GM18507 (cell line): ENCODE measurements at places on chromosomes 16 and 17.
A peak's percentile ranks its signal among the peaks of the same experiment; 100 is the strongest.

GRCh38 chr16:77816293-77816692 lies 27.9 kb downstream of the VAT1L start:
- no peak for DNase-seq

DNA sequence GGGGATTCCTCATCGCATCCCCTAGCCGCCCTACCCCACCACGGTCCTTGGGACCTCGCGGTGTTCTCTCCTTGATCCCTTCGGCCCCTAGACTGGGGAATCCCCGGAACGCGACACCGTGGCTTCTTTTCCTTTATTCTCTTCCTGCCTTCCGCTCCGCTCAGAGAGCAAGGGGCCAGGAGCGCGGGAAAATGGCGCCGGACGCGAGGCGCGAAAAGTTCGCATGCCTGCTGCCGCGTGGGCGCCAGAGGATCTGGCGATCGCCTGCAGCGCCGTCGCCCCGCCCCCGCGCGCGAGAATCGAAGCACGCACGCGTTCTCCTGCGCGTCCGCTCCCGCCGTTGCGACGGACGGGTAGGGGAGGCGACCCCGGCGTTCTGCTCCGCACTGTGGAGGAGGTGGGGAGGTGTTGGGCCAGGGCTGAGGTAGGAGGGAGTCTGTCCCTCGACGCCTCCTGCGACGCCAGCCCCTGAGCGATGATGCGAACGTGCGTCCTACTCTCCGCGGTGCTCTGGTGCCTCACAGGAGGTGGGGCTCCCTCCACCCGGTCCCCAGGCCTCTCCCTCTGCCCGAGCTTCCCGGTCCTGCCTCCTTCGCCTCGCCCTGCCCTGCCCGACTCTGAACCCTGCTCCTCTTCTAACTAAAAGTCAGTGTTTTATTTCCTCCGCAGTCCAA lies at the start of gene ZPBP2:
Gene ZPBP2 (plus strand): TSS at position 323 of the 674 bp plus-strand sequence. CDS start 153 bp downstream, at position 476.
- DNase-seq = no peak

DNA sequence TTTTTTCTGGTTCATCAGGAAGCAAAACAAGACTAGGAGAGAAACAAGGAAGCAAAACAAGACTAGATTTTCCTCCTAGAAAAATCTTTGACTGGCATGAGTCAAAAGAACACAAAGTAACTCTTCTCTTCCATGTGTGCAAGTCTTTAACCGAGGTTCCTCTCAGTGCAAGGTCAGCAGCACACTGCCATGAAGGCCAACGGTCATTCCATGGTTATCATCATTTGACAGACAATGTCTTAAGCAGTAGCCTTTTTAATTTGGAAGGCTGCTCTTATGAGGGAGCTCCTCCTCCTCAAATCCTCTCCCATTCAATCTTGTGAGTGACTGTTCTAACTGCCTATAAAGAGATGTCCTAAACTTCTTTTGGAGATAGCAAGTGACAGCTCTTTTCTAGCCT lies 15.4 kb upstream of the DHRS13 start:
- DNase-seq = no peak

DNA sequence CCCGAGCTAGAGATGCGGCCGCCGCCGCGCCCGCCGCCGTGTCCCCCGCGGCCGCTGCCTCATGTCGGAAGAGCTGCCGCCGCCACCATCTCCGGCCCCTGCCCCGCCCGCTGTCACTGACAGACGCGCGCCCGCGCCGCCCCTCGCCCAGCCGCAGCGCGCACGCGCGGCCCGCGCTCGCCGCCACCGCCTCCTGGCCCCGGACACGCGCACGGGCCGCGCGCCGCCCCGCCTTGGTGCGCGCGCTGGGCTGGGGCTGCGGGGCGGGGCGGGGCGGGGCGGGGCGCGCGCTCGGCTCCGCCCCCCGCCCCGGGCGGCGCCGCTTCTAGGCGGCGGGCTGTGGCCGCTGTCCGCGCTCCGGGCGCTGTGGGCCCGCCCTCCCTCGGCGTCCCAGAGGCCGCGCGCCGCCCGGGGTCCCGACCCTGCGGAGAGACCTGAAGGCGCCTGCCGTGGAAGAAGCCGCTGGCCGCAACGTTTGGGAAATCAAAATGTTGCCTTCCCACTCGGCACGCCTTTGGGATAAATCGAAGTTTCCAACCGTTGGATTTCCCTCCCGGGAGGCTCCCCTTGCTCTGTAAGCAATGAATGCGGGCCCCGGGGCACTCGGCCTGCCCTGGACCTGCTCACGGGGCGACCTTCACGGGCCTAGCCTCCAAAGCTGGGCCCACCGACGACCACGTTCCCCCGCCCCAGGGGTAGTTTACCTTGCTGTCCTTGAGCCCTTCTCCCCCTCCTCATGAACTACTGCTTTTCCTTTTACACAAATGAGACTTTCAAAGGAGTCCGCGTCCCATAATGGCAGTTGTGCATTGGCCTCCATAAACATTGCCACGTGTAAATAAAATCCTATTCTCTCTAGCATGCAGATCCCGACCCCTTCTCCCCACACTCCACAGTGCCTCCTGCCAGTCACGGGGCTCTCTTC lies at the start of gene ADCY9:
Gene ADCY9 (minus strand): TSS at position 118 of the 925 bp plus-strand sequence. CDS start 1,000 bp downstream, outside the sequence.
- peak; percentile 89 for DNase-seq

- no peak for DNase-seq
These were observed 42.4 kb upstream of the ZNF629 start for GRCh38 chr16:30829130-30830071.

- DNase-seq = no peak
These were observed 26.0 kb upstream of the PRKCA start for GRCh38 chr17:66276328-66276937.

DNA sequence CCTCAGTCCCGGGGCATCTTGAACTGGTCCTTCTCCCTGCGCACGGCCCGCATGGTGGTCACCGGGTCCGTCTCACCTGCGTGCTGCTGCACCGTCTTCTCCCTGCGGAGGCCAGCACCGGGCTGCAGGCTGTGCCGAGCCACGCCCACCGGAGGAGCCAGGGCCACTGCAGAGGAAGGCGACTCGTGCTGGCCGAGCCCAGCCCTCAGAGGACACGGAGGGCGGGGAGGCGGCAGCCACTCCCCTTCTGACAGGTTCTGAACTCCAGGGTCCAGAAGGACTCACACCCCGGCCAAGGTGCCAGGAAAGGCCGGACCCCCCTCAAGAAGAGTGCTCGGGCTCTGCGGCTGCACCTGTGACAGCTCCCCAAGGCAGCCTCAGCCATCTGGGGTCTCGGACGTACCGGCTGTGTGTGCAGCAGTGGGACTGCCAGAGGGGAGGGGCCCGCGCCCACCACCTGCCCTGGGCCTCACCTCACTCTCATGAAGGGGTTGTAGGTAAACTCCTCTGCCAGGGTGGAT lies 15.8 kb upstream of the IGFALS start:
- no peak for DNase-seq

GRCh38 chr17:75633486-75634375 lies 497 bp downstream of the SMIM5 start:
- DNase-seq = peak; percentile 49

GRCh38 chr17:58050966-58051365 lies 32.3 kb upstream of the DYNLL2 start:
- DNase-seq = no peak

DNA sequence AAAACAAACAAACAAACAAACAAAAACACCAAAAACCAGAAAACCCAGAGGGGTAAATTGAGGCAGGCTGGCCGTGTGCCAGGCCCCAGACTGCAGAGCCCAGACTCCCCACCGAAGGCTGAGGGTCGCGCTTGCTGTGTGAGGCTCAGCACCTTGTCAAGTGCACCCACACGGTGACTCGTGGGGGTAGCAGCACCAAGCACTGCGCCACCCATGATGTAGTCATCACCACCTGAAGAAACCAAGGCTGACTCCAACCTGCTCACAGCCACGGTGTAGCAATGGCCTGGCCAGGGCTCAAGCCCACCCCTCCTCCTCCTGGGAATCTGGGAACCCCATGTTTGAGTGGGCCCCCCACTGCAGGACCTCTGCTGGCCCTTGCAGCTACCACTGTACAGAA lies 11.9 kb downstream of the MCRIP1 start:
- no peak for DNase-seq

GRCh38 chr16:55515111-55515510 lies 6.2 kb downstream of the LPCAT2 start:
- DNase-seq = no peak

DNA sequence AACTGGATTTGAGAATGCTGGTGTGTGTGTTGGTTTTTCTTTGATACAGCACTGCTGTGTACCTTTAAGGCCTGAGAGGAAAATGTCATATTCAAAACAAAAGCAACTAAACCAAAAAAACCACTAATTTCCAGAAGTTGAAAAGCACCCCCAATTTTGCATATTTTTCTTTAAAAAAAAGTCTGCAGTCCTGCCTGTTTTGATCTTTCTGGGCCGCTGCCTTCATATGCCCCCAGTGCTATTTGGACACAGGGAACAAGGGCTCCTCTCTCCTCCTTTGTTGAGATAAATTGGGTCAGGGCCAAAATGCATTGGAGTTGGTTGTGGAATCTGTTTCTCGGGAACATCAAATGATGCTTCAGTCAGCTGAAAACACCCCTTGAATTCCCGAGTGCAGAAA lies 26.9 kb downstream of the GPT2 start:
- DNase-seq = peak; percentile 26

GRCh38 chr17:8628172-8628571 lies 2.4 kb downstream of the MYH10 start:
- DNase-seq = no peak

- DNase-seq = no peak
These were observed 15.4 kb upstream of the ERN1 start for GRCh38 chr17:64145375-64145750.

DNA sequence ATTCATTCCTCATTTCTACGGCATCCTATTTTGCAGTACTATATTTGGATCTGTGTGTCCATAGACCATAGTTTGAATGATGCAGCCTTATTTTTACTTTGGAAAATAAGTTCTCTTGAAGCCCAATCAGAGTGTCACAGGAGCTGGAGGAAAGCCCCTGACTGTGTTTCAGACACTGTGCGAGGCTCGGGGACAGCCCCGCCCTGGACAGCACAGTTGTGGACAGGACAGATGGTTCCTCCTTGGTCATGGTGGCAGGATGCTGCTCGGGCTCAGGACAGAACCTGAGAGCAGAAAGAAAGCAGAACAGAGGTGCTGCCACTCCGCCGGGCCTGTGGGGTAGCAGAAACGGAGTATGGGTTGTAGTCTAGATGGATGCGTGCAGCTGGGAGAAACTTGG lies 22.9 kb downstream of the BANP start:
- DNase-seq = no peak
